Activated naive CD8-positive, alpha-beta T cell treated with anti-CD3 and anti-CD28 coated beads, Interleukin-2, amount 10 ng/mL, durations not matched to agents 7 days and 5 days (primary cell): ENCODE measurements at places on chromosomes 2 and 18.

DNA sequence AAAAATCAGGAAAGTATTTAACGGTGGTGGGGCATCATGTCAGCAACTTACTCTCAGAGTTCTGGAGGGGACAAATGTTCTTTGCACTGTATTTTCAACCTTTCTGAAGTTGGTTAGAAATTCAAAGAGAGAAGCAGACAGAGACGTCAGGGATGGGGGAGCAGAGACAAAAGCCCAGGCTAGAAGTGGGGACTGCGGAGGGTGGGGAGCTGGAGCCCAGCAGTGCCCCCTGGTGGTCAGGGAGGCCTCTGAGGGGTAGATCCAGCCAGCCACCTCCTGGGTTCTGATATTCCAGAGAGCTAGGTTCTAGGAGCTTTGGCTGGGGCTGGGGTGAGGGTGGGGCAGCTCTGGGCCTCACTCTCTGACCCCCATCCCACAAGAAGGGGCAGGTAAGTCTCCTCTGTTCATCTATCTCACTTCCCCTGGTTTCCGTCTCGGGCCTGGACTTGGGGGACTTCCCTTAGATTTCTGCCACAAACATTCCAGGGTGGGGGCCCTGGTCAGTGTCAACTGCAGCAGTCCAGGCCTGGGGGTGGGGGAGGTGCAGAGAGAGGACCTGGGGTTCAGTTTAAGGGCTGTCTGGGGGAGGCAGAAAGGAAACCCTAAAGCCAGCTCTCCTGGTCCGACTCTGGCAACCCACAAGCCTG is 8.9 kb downstream of the TNS1 start:
- peak; percentile 77 for DNase-seq

GRCh38 chr2:239724194-239724849 is 300.8 kb downstream of the NDUFA10 start:
- no peak for DNase-seq

DNA sequence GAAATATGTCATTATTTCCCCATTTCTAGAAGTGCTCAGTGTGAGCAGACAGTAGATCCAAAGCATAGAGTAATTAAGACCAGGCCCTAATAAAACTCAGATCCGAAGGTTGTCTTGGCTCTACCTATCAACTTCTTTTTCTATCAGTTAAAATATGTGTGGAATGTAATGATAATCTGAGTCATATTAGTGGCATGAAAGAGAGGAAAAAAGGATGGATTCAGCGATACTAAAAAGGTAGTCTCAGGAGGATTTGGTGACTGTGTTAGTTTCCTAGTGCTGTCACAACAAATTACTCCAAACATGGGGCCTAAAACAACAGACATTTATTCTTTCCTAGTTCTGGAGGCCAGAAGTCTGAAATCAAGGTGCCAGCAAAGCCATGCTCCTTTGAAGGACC is 103.7 kb upstream of the NABP1 start:
- no peak for DNase-seq

- DNase-seq = no peak
Observed at GRCh38 chr2:84690225-84690624, 173.9 kb downstream of the DNAH6 start.

- no peak for DNase-seq
Observed at GRCh38 chr18:27114842-27115241, 70.3 kb downstream of the CHST9 start.
